Spleen (tissue), 13 donors: ENCODE measurements at places on chromosomes 12 and 14. TPM values are rescaled to one million over a fixed set of nuclear protein-coding genes. Genes with fewer than 3 reads are reported as not detected.
A peak's percentile ranks its signal among the peaks of the same experiment; 100 is the strongest.

ENDOU gene
- 0.70 TPM for total RNA-seq

PRIMA1 gene
- 0.52 TPM for total RNA-seq

RNF212B gene
- total RNA-seq = not detected

TC2N gene
- 34.0 TPM for total RNA-seq

BBOF1 gene
- total RNA-seq = 3.8 TPM

PRMT5 gene
- total RNA-seq = 44.7 TPM

DNA sequence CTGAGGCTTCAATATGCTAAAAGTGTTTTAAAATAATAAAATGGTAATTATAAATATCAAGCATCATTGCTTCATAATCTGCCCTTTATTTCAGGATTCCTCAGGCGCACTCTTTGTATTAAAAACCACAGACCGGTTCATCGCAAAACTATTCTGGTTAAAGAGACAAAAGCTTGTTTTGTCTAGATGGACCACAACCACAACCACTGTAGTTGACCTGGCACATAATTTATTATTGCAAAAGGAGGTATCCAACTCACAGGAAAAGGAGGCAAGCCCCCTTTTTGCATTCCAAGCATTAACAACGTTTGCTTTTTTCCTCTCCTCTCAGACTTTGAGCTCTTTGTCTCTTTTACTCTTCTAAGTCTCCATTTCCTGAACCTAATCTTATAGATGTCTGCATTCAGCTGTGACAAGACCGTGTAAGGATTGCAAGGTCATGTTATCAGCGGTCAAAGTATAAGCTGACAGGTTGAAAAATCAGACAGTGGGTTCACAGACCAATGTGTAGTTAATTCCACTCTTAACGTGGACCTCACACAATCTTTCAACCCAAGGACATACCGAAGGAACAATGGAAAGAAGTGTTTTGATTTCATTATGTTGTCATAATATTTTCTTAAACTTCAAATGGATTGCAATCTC lies 1057.6 kb downstream of the GALC start:
- H3K36me3 ChIP-seq = no peaks in the 10 kb centered on the region
- H3K27ac ChIP-seq = no peak overlapping the region
- H3K4me3 ChIP-seq = no peak overlapping the region
- no peaks in the 10 kb centered on the region for H3K4me1 ChIP-seq
- DNase-seq = no peak
- no peaks in the 10 kb centered on the region for H3K27me3 ChIP-seq

- no peak overlapping the region for H3K27ac ChIP-seq
- no peaks in the 10 kb centered on the region for H3K4me1 ChIP-seq
- no peaks in the 10 kb centered on the region for H3K36me3 ChIP-seq
Observed at GRCh38 chr12:118582863-118583262, 206.5 kb downstream of the SUDS3 start.

GRCh38 chr12:39923364-39923763 lies 182.5 kb downstream of the SLC2A13 start:
- no peaks in the 10 kb centered on the region for H3K27me3 ChIP-seq
- DNase-seq = no peak
- H3K36me3 ChIP-seq = no peaks in the 10 kb centered on the region
- H3K4me1 ChIP-seq = no peaks in the 10 kb centered on the region
- H3K4me3 ChIP-seq = no peak overlapping the region
- H3K27ac ChIP-seq = no peak overlapping the region

DNA sequence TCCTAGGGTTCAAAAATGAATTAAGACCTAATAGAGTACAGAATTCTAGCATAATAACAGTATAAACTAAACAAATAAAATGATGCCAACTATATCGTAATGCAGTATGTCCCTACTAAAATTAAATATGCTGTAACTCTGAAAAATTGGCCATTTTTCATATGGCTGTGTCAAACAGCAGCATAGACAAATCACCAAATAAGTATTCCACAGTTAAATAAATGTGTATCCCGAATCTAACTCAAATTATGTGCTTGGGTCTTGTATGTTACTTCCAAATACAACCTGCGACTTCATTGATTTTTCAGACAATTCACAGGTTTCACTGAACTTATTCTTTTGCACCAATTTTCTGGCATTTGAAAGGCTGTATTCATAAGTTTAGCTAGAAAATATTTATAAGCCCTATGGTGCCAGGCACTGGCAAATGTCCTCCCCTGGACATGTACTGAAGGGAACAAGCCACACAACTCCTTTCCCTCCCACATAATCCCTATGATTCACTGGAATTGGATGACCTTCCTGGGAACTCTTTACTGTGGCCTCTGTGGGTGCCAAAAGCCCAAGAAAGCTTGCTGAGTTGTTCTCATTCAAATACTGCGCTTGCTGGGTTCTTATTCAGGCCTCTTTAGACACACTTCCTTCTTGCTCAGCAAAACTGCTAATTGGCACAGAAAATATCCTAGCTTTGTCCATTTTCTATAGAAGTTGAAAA lies 108.8 kb downstream of the KITLG start:
- no peaks in the 10 kb centered on the region for H3K27me3 ChIP-seq
- DNase-seq = no peak
- no peaks in the 10 kb centered on the region for H3K4me1 ChIP-seq
- H3K4me3 ChIP-seq = no peak overlapping the region

GRCh38 chr12:54689034-54689372 lies 40.8 kb upstream of the DCD start:
- H3K27me3 ChIP-seq = peaks cover 24% of the 10 kb centered on the region
- no peaks in the 10 kb centered on the region for H3K36me3 ChIP-seq
- H3K4me1 ChIP-seq = no peaks in the 10 kb centered on the region
- no peak overlapping the region for H3K27ac ChIP-seq

GRCh38 chr12:106585521-106586277 lies 2.9 kb downstream of the RFX4 start:
- DNase-seq = no peak
- H3K4me1 ChIP-seq = peaks cover 69% of the 10 kb centered on the region
- peaks cover 100% of the 10 kb centered on the region for H3K27me3 ChIP-seq
- no peak overlapping the region for H3K4me3 ChIP-seq
- no peak overlapping the region for H3K27ac ChIP-seq
- H3K36me3 ChIP-seq = no peaks in the 10 kb centered on the region

- no peak overlapping the region for H3K4me3 ChIP-seq
- DNase-seq = no peak
- no peak overlapping the region for H3K27ac ChIP-seq
- H3K36me3 ChIP-seq = no peaks in the 10 kb centered on the region
- no peaks in the 10 kb centered on the region for H3K4me1 ChIP-seq
- no peaks in the 10 kb centered on the region for H3K27me3 ChIP-seq
Observed at GRCh38 chr12:1855241-1855640, 34.9 kb downstream of the LRTM2 start.

DNA sequence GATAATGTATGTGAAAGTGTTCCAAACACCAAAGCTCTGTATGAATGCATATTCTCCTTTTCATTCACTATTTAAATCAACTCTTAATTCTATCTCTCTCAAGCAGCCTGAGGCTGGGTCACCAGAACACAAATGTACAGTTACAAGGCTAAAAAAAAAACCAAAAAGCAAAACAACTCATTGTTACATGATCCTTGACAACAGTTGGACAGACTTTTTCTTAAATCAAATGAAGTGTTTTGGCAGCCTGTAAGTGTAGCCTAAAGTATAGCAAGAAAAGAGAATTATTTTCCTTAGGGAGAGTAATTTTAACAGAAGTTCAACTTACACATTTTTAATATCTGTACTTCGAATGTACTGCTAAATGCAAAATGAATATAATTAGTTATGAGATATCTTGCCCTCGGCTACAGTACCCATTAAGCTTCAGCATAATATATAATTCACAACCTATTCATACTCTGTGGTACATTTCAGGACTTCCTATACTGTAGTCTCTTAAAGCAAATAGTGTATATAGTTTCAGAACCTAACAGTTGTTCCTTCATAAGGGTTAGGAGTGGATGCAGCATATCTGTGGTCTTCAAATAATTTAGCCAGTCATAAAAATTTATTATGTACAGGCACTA lies 214.0 kb upstream of the BTG1 start:
- H3K4me3 ChIP-seq = no peak overlapping the region
- no peaks in the 10 kb centered on the region for H3K27me3 ChIP-seq
- no peaks in the 10 kb centered on the region for H3K36me3 ChIP-seq
- H3K4me1 ChIP-seq = peaks cover 46% of the 10 kb centered on the region
- H3K27ac ChIP-seq = peak overlapping the region; percentile 90

DNA sequence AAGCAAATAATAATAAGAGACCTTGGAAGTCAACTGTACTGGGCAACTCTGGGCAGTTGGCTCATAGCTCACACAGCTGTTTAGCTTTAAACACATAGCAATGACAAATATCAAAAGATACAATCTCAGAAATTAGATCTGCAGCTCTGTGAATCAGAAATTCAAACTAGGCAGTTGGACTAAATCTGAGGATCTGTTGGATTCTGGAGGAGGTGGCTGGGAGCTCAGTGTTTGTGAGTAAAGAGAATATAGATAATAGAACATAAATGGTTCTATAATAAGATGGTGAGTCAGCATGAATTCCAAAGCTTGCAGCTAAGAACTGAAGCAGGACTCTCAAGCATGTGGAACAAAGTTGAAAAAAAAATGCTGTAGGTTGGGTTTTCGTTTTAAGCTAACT lies 1949.4 kb upstream of the SEL1L start:
- no peaks in the 10 kb centered on the region for H3K27me3 ChIP-seq
- no peaks in the 10 kb centered on the region for H3K4me1 ChIP-seq
- no peak for DNase-seq

GRCh38 chr12:80598004-80598606 lies 109.3 kb upstream of the MYF6 start:
- no peak overlapping the region for H3K4me3 ChIP-seq
- H3K36me3 ChIP-seq = no peaks in the 10 kb centered on the region
- no peaks in the 10 kb centered on the region for H3K27me3 ChIP-seq
- no peak overlapping the region for H3K27ac ChIP-seq

DNA sequence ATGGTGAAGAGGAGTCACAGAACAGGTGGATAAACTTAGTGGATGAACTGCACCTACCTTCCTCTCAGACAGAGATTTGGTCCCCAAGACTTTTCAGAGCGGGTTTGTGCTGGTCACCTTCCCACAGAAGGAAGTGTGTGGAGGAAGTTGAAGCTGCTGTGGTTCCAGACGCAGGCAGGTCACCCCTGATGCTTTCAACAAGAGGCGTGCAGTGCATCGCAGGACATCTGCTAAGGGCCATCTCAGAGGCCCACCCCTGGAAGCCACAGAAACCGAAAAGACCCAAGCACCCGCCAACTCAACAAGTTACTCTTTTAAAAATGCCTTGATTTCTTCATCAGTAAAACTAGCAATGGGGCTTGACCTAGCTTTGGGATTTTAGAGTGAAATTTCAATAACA lies 1.0 kb upstream of the GPX2 start:
- H3K27ac ChIP-seq = no peak overlapping the region
- H3K36me3 ChIP-seq = peaks cover 15% of the 10 kb centered on the region
- no peaks in the 10 kb centered on the region for H3K27me3 ChIP-seq

DNA sequence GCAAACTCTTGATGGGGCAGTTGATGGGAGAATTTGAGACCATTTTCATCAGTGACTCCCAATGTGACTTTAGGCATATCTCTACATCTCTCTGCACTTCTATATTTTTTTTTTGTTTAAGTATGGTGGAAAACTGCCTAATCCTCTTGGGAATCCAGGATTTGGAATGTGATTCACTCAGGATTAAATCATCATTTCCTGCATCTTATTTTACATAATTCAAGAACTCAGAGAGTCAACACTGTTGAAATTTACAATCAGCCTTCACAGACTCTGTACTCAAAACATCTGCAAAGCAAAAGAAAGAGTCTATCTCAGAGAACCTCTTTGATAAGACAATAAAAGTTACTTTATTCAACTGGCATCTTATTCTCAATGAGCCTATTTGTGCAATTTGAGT lies 260.7 kb upstream of the NOS1 start:
- no peak for DNase-seq
- H3K4me1 ChIP-seq = no peaks in the 10 kb centered on the region
- no peaks in the 10 kb centered on the region for H3K36me3 ChIP-seq

GRCh38 chr14:34874386-34875030 lies 652 bp downstream of the BAZ1A start:
- no peaks in the 10 kb centered on the region for H3K27me3 ChIP-seq
- H3K36me3 ChIP-seq = peaks cover 22% of the 10 kb centered on the region

DNA sequence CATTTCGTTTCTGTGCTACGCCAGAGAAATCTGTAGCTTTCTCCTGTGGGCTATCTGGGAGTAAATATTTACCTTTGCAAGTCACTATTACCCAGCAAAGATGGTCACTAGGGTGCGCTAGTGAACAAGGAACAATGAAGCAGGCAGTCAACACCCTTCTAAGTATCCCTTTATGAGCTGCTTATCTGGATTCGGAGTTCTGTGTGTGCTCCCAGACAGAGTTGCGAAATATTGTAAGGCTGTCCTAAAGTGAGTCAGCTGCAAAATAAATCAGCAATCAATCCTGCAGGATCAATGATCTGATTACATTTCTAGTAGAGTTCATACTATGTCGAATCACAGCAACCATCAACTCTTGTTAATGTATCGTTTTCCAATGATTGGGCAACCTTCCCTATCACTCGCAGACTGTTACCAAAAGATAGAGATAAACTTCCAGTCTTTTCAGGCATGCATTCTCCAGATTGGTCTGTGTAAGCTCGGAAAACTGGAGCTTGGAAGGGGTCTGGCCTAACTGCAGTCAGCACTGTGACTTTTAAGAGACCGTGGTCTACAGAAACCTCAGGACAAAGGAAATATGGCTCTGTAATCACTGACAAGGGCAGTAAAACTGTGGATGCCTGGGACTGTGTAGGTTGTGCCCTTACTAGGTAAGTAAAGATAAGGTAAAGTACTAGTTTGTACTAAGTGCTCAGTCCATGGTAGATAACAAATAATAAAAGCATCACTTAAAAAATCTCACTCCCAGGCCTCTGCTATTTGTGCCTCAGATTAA lies 133.5 kb downstream of the KCNK10 start:
- H3K36me3 ChIP-seq = no peaks in the 10 kb centered on the region
- no peak for DNase-seq
- H3K27me3 ChIP-seq = no peaks in the 10 kb centered on the region
- H3K4me3 ChIP-seq = no peak overlapping the region

GRCh38 chr14:53550776-53551175 lies 397.7 kb upstream of the DDHD1 start:
- H3K4me3 ChIP-seq = no peak overlapping the region
- H3K4me1 ChIP-seq = no peaks in the 10 kb centered on the region
- H3K27ac ChIP-seq = no peak overlapping the region
- H3K36me3 ChIP-seq = no peaks in the 10 kb centered on the region
- H3K27me3 ChIP-seq = no peaks in the 10 kb centered on the region
- DNase-seq = no peak
